ENCODE measurements at places on chromosomes 1 and 21.

- no peak for DNase-seq
These were observed 43.6 kb upstream of the CCDC190 start for GRCh38 chr1:162904579-162904978.

- no peak for DNase-seq
These were observed 125.8 kb downstream of the PTPRU start for GRCh38 chr1:29362116-29362515.

DNA sequence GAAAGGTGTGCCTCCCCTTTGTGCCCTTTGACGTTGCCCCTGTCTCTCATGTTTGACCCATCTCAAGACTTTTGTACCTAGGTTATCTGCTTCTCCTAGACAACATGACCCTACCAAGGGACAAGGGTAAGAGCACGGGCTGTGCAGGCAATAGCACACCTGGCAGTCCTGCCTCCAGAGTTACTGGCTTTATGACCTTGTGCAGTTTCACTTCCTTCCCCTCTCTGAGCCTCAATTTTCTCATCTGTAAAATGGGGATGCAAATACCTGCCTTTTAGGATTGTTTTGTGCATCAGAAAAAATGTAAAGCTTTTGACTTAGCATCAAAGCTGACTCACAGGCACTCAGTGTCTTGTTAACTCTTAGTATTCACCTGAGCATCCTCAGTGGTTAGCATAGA lies 36.4 kb downstream of the ELK4 start:
- no peak for DNase-seq

- no peak for DNase-seq
These were observed 10.4 kb upstream of the ZNF669 start for GRCh38 chr1:247114351-247115140.

DNA sequence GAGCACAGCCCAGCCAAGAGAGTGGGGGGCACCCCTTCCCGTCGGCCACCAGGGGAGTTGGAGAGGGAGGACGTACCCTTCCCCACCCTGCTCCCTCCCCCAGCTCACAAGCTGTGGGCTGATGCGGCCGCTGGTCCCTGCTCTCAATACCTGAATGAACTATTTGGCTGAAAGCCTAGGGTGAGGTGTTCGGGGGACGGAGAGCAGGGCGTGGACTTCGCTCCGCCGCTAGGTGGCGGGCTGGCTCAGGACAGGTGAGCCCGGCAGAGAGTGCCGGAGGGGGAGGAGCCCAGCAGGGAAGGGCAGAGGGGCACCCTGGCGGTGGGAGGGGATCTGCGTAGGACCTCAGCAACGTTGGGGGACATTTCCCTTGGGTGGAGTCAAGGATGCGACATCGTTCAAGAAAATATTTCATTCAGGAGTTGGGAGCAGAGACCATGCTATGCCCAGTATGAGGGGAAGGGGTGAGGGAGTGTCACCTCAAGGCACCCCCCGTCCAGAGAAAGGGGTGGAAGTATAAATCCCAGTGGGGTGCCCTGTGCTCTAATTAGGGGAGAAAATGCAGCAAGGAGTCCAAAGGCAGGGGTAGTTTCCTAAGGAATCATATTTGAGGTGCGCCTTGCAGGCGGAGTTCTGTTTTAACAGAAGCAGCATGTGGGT lies 12.0 kb upstream of the RHBG start:
- DNase-seq, result no peak

- DNase-seq, result no peak
These were observed 72.0 kb downstream of the BEND5 start for GRCh38 chr1:48704736-48705135.

DNA sequence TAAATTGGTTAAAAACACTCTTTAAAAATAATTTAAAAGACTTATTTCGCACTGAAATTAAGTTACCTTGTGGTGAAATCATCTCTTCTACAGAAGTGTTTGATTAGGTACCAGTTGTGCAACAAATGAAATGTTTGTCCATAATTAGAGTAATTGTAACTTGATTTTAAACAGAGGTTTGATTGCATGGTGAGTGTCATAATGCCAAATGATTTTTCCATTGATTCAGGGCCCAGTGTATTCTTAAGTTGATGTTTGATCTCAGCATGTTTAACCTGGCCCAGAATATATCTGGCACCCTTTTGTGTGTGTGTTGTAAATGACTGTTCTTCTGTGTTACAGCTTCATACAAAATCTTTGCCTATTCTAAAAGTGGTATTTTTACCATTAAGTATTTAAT lies 28.5 kb downstream of the LRRC8B start:
- no peak for DNase-seq

DNA sequence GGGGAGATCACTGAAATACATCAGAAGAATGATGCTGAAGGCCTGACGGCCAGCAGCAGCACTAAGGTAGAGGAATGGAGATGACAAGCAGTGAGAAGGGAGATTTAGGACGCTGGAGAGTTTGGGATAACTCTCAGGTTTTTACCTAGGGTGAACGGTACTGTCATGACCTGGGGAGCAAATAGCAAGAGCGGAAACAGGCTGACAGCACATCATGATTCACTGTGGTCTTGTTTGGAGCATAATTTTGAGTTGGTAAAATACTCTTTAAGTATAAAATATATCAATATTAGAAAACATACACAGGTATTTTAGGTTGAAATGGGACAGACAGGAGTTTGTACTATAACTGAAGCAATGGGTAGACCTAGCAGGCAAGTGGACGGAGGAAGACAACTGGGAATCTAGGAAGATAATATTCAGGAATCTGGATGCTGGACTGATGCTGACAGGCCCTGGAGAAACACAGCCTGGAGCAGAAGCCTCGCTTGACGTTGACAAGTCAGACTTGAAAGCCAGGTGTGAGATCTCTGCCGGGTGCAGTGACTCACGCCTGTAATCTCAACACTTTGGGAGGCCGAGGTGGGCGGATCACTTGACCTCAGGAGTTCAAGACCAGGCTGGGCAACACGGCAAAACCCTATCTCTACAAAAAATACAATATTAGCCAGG lies 33.3 kb downstream of the ALG14 start:
- peak; percentile 72 for DNase-seq

GRCh38 chr1:207910591-207911354 lies at the start of gene CD34:
CD34 (minus strand) TSS chr1:207911125; CDS start chr1:207911080, 45 bp downstream.
- no peak for DNase-seq

GRCh38 chr1:211511030-211511700 lies 19.2 kb upstream of the RD3 start:
- DNase-seq, result no peak

DNA sequence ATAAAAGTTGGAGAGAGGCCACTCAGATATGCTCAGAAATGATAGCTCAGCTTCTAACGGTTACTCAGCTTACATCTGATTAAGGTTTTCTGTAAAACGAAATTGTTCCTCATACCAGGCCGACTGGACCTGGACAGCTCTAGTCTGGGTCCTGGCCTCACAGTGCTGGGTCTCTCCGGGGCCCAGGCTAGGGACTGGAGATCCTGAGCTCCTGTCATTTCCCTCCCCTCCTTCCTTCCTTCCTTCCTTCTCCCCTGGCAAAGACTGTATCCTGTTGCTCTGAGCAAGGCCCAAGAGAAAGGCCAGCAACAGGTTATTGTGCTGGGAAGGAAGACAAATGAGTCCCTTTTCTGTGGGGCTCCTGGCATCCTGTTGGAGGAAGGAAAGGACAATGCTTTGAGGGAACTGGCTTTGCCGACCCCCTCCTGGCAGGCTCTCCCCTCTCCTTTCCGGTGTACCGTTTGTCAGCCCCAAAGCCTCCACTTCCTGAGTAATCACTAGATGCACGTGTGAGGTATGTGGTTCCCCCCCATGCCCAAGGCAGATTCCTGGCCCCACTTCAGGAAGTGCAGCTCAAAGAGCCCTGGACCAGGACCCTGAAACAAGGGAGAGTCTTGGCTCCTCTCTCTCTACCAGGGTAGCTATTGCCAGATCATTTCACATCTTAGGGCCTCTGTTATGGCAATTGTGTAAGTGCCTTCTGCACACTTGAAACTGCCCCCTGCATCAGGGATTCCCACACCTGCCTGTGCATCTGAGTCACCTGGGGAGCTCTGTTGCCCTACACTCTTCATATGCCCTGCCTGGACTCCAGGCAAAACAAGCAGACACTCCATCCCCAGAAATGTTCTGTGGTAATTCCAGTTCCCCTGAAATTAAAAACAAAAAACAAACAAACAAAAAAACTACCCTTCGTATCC lies 212.7 kb upstream of the FGGY start:
- no peak for DNase-seq

DNA sequence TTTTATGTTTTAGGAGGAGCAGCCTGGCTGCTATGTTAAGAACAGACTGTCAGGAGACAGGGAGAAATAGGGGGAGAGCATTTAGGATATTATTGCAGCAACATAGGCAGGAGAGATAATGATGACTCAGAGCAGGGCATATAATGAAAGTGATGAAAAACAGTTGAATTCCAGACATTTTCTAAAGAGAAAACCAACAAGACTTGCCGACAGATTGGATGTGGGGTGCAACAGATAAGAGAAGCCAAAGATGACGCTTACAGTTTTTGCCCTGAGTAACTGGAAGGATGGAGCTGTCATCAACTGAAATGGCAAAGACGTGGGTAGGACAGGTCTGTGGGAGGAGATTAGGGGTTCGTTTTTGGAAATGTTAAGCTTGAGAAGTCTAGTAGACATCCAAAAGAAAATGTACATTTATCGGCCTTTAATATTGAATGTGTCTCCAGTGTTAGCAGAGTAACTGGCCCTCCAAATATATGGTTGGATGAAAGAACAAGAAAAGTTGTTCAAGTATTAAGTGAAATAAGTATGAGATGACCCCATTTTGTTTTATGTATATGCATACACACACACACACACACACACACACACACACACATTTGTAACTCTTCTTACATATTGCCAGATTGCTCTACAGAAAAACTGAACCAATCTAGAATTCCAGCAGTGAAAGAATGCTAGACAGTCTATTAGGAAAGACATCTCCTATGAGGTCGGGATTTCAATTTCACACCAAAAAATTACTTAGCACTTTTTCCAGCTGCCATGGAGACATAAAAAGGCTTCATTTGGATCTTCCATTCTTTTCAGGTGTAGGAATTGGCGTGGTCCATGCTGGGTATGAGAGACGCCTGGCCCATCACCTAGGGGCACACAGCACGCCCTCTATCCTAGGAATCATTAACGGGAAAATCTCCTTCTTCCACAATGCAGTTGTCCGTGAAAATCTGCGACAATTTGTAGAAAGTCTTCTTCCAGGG lies 17.2 kb downstream of the DNAJC16 start:
- DNase-seq, result peak; percentile 96

GRCh38 chr1:201902198-201902597 lies 13.5 kb downstream of the SHISA4 start:
- DNase-seq, result peak; percentile 46

- no peak for DNase-seq
These were observed 1.2 kb upstream of the SMIM1 start for GRCh38 chr1:3771108-3772026.

DNA sequence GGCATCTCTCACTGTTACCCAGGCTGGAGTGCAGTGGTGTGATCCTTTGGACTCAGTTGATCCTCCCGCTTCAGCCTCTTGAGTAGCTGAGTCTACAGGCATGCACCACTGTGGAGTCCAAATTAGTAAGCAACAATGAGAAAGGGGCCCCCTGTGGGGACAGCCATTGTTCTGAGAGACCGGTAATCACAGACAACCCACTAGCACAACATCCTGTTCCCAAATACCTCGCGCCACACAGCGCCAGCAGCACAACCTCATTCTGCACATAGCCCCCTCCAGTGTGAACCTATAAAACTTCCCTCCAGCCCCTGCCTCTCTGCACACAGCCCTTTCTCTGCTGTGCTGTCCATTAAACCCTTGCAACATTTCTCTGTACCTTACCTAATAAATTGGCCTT lies 226.4 kb downstream of the DYRK1A start:
- DNase-seq, result no peak

DNA sequence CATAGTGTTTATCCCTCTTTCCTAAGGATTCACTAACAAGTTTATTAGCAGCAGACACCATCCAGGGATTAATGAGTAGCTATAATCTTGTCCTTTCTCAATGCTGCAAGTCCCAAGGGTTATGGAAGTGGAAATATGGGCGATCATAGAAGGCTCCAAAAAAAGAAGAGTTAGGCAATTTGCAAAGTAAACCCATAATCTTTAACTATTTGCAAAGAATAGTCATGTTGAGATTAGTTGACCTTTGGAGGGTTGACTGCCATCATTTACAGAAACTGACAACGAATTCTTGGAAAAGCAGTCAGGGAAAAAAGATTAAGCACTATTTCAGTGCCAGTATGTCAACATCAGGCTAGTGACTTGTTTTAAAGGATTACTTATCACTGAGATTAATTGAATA lies 169.9 kb downstream of the KCNT2 start:
- peak; percentile 32 for DNase-seq

DNA sequence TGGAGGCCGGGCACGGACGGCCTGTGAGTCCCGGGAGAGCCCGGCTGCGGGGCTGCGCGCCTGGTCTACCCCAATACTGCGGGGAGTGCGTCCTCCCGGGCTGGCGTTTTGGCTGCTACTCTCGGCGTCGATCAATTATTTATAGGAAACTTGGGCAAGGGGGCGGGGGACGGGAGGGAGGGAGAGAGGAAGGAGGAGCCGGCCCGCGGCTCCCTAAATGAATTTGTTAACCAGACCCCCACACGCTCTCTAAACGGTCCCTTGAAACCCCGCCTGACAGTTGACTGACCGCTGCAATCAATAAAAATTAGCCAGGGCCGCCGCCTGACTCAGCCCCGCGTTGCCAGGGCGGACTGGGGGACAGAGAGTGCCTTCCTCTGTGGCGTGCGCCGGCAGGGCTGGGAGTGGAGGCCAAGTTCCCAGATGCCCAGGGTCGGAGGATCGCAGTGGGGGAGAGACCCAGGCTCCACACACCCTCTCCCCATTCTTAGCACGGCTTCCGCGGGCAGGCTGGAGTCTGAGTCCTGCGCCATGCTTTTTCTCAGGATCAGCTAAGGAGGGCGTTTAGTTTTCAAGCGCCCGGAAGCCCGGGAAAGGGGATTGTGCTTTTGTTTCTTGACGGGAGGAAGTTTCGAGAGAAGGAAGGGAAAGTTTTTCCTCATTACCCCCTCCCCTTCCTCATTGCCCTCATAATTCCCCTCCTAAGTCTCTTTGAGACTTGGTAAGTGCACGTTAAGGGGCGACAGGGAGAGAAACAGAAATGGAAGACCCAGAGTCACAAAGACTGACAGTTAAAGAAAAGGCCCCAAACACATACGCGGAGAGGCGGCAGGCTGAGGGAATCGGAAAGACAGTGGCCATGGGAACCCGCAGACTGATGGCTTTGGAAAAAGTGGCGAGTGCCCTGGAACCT lies 6.2 kb downstream of the PAX7 start:
- no peak for DNase-seq

GRCh38 chr1:160821627-160822026 lies 25.7 kb downstream of the LY9 start:
- DNase-seq, result peak; percentile 18

- peak; percentile 39 for DNase-seq
These were observed 998.0 kb upstream of the B3GALT2 start for GRCh38 chr1:194184425-194184824.

GRCh38 chr1:184605941-184606340 lies 148.7 kb downstream of the EDEM3 start:
- DNase-seq, result peak; percentile 37

- no peak for DNase-seq
These were observed 231.3 kb downstream of the SETD4 start for GRCh38 chr21:35829067-35829466.

- DNase-seq, result peak; percentile 73
These were observed 408.7 kb upstream of the TMPRSS15 start for GRCh38 chr21:18812308-18812707.

GRCh38 chr1:172497230-172497629 lies 35.7 kb upstream of the SUCO start:
- peak; percentile 61 for DNase-seq

GRCh38 chr21:39645331-39645730 lies 32.6 kb downstream of the B3GALT5 start:
- DNase-seq, result peak; percentile 22

Measured in amniotic epithelial cell (primary cell).